8988T (cell line): ENCODE measurements at places on chromosomes 12 and 14.

GRCh38 chr12:38399711-38400206 lies 83.2 kb downstream of the ALG10B start:
- DNase-seq = no peak

GRCh38 chr12:109706747-109707469 lies 6.7 kb upstream of the FAM222A start:
- no peak for DNase-seq

GRCh38 chr14:42947991-42948390 lies 1341.3 kb downstream of the LRFN5 start:
- no peak for DNase-seq

DNA sequence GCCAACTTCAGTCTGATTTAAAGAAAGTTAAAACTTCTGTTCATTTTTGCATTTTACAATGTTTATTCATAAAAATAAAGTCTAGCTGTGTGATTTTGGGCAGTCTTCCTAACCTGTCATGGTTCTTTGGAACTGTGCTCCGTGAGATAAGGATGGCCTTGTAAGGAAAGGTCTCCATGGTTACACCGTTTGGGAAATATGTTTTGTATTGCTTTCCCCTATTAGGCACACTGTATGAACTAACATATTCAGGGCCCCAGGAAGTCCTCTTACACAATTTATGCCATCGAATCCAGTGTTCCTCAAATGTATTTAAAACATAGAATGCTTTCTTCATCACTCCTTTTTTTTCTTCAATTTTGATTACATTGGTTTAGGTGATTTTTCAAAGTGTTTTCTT lies 54.5 kb downstream of the APAF1 start:
- DNase-seq = no peak

DNA sequence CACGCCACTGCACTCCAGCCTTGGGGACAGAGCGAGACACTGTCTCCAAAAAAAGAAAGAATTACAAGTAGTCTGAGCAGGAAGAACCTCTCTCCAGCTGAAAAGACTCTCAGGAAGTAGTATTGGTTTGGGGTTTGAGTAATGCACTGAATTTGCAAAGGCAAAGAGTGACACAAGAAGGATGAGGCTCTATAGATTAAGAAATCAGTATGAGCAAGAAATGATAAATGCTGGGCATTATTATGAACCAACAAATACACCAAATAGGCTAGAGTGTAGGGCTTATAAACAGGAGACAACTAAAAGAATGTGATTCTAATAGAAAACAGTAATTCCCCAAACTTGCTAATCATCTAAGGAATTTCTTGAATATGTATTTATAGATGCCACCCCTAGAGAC lies 2.6 kb upstream of the SLC35E3 start:
- no peak for DNase-seq

GRCh38 chr12:75722714-75723200 lies 211.3 kb upstream of the KRR1 start:
- DNase-seq = no peak

GRCh38 chr12:16076557-16076956 lies 165.4 kb downstream of the DERA start:
- DNase-seq = no peak

DNA sequence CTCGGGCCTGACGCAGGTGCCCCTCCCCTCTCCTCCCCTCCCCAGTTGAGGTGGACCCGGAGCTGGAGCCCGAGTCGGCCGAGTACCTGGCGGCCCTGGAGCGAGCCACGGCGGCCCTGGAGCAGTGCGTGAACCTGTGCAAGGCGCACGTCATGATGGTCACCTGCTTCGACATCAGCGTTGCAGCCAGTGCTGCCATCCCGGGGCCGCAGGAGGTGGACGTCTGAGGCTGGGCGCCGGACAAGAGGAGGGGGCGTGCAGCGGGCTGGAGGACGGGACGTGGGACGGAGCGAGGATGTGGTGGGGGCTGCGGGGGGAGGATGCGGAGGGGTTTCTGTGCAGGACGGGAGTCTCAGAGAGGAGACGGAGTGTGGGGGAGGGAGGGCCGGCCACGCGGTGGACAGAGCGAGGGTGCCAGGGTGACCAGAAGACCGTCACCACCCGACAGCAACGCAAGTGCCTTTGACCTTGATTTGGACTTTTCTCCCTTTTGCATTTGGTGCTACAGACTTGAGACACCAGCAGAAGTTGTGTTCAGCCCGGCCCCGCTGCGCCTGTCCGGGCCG lies 41.3 kb downstream of the KIF26A start:
- DNase-seq = no peak

DNA sequence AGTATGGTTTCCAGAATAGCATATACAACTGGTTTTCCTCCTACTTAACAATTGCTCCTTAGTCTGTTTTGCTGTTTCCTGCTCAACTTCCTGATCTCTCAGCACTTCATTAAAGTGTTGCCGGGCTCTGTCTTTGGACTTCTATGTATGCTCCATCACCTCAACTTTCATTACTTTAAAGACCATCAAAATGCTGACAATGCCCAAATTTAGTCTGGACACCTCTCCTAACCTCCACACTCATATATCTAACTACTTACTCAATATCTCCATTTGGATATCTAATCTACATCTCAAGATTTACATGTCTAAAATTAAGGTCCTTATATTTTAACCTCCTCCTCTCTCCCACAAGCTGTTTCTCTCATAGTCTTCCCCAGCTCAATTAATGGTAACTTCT lies 54.4 kb upstream of the LGR5 start:
- no peak for DNase-seq

DNA sequence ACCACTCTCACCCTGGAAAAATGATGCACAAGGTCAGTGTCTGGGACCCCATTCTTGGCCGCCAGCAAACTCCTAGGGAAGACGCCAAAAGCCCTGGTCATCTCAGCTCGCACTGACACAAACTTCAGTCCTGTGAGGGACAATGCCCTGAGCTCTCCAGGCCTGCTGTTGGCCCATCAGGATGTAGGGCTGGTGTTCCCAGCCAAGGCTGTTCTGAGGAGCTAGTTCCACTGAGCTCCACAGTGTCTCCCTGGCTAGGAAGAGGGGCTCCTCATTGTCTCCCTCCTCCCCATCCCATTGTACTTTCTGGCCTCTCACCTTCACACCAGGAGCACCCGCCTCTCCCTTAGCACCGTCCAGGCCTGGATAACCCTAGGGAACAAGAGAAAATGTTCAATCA lies 10.8 kb downstream of the COL2A1 start:
- no peak for DNase-seq

- no peak for DNase-seq
Measured at GRCh38 chr12:109654357-109654756, 59.3 kb upstream of the FAM222A start.

- DNase-seq = no peak
Measured at GRCh38 chr12:92271341-92271740, 125.7 kb upstream of the BTG1 start.

- no peak for DNase-seq
Measured at GRCh38 chr12:124696693-124697476, 129.5 kb upstream of the NCOR2 start.

GRCh38 chr12:20319366-20319765 lies 49.0 kb upstream of the PDE3A start:
- DNase-seq = no peak

DNA sequence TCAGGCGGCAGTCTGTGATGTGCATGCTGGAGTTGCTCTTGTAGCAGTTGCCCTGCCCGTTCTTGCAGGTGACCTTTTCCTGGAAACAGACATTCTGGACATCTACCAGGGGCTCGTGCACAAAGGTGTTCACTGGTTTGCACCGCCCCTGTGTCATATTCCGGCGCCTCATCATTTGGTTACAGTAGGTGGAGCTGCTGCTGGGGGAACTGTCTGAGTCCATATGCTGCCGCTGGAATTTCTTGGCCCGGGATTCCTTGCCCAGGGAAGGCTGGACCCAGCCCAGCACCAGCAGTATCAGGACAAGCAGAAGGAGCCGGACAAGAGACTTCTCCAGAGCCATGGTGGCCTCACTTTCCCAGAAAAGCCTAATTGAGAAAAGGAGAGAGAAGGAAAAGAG lies 918 bp downstream of the RNASE1 start:
- peak; percentile 6 for DNase-seq

DNA sequence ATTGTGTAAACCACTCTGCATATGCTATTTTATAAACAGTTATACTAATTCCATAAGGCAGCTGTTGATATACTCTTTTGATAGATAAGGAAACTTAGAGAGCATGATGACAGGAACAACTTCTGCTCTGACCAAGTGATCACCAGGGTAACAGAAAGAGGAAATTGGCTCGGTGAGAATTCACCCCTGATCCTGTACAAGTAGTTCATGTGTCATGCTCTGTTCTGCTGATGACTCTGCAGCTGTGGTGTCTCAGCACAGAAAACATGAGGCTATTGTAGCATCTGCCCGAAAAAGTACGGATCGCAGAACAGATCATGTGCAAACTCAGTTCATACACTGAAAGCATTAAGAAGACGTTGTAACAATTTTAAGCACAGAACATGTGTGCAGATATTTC lies 345.0 kb downstream of the LRIG3 start:
- no peak for DNase-seq

- no peak for DNase-seq
Measured at GRCh38 chr14:101824339-101824727, 62.8 kb downstream of the PPP2R5C start.
